Fibroblast of mammary gland (primary cell): ENCODE measurements at places on chromosomes 2 and 18.

DNA sequence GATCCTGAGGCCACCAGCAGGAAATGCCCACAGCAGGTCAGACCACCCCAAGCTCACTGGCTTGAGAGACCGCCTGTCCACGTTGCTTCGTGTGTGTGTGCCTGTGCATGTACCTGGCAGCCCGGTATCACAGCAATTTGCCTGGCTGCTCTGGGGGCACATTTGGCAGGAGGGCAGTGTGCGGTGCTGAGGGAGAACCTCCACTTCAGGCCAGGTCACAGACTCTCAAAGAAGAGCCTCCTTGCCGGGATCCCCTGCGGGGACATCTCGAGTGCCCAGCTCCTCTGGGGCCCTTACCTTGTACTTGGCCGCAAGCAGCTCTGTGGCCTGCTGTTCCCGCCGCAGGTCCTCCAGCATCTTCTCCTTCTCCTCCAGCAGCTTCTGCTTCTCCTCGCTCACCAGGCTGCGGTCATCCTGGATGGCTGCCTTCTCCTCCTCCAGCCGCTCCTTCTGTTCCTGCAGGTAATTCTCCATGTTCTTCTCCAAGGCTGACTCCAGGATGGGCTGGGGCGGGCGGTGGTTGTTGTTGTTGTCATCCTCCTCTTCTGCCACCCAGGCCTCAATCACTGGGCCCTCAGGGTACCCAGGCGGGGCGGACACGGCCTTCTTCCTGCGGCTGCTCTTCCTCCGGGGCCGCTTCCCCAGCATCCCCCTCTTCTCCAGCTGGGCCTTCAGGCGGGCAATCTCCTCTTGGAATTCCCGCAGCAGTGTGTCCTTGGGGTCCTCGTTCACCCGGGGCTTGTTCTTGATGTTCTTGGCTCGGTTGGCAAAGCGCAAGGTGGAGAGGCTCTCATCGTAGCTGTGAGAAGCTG lies 2.0 kb downstream of the KIF3C start:
- DNase-seq: no peak

- DNase-seq: no peak
Observed at GRCh38 chr2:217047631-217048030, 187.8 kb upstream of the TNP1 start.

DNA sequence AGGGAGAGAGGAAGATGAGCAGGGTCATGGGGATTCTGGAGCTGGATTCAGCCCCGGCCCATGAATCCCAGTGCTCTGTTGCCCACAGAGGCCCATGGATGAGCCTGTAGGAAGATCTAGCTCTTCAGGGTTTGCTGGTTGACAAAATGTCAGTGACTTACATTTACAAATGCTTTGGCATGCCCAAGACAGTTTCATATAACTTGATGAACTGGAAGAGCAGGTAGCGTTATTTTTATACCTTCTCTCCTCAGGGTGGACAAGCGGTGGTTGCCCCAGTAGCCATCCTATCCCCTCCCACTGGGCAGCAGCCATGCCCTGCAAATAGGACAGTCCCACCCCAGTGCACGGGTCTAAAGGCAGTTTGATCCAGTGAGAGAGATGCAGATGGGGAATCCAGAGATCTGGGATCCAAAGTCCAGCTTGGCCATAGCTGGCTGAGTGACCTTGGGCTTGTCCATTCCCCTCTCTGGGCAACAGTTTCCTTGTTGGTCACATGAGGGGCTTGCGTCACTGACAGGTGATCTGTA lies 21.5 kb upstream of the KCNK3 start:
- no peak for DNase-seq

DNA sequence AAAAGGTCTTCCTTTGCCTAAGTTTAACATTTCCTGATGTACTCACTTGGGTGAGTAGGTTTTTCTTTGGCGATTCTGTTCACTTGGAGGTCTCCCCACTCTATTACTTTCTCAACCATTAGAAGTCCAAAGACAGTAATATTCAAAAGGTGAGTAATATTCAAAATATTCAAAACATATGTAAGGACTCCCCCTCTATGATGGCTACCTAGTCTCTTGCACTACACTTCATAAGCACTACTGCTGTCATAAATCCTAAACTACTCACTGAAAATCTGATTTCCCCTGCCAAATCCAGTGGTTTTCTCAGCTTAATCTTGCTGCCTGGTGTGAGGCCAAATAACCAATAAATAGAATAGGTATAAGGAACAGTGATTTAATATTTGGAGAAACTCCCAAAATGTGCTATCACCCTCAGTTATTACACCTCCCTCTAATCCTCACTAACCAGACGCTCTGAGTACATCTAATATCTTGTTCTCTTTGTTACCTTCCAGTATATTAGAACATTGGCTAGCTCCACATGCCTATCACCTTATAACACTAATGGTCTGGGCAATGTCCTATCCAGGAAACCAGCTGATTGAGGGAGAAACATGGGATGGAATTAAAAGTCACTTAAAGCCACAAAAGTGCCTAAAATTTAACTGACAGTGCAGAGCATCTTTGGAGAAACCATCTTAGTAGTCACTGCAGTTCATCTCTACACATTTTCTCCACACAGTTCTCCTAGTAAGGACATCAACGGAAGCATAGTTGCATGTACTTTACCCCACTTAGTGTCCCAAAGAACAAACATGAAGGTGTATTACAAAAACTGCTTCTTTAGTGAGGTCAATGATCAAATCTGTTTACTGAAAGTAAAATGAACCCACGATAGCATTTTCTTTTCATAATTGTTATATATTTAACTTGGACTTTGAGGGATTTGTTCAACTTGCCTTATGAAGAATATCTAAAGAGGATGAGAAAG lies 54.8 kb downstream of the MBD2 start:
- DNase-seq: peak; percentile 50

GRCh38 chr2:133884739-133885381 lies 316.6 kb upstream of the NCKAP5 start:
- DNase-seq: peak; percentile 11

DNA sequence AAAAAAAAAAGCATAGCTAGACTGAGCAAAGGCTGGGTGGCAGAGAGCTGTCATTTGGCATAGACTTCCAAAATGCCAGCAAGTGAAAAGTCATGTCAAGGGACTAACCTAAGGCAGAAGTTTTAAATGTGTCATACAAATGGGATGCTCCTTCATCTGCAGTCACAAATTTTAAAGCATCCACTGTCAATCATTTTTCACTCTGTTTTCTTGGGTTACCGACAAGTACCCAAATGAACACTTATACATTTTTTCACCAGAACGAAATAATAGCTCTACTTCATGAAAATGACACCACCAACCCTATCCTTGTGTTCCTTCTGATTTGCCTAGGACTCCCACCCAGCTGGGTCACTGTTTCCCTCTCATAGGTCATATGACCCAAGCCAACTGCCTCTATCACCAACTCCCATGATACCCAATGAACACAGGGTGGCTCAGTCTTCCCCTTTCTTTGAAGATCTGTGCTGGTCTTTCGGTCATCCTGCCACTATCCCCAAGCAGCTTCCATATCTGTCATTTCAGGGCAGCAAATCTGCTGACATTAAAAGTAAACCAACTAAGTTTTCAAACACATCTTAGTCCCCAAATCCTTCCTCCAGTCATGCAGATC lies 21.5 kb downstream of the KLF7 start:
- DNase-seq: no peak

DNA sequence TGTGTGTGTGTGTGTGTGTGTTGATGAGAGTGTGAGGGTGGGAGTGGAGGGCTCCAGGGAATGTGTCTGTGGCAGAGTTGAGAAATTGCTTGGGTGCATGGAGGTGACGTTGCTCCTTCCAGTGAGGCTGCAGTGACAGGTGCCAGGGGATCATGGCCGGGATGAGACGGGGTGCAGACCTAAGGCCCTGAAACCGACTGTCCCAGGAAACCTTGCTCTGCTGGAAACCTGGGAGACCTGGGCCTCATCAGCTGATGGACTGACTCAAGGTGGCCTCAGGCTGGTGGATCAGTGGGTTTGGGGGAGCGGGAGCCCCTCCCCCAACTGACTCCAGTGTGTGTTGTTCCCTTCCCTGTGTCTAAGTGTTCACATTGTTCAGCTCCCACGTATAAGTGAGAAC lies 56.6 kb downstream of the INHBB start:
- no peak for DNase-seq

DNA sequence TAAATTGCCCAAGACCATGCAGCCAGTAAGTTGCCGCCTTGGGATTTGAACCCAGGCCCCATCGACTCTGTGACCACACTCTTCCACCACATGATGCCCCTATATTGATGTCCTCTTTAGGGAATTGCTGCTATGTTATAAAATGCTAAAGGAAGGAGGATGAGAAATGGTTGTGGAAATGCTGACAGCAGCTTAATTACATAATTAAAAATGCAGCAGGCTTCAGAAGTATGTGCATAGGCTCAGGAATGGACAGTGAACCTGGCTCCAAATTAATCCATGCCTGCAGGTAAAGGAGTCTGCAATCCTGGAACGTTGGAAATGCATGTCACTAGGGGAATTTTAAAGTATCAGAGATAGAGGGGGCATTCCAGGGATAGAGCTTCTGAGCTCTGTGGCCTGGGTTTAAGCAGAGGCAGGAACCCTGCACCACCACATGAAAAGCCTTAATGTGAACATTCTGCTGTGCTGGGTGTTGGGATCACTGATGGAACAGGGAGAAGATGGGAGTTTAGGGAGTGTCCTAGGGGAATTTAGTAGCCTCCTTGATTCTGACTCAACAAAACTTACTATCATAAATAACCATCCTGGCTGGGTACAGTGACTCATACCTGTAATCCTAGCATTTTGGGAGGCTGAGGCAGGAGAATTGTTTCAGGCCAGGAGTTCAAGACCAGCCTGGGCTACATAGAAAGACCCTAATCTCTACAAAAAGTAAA lies 76.1 kb upstream of the CCDC85A start:
- peak; percentile 12 for DNase-seq

DNA sequence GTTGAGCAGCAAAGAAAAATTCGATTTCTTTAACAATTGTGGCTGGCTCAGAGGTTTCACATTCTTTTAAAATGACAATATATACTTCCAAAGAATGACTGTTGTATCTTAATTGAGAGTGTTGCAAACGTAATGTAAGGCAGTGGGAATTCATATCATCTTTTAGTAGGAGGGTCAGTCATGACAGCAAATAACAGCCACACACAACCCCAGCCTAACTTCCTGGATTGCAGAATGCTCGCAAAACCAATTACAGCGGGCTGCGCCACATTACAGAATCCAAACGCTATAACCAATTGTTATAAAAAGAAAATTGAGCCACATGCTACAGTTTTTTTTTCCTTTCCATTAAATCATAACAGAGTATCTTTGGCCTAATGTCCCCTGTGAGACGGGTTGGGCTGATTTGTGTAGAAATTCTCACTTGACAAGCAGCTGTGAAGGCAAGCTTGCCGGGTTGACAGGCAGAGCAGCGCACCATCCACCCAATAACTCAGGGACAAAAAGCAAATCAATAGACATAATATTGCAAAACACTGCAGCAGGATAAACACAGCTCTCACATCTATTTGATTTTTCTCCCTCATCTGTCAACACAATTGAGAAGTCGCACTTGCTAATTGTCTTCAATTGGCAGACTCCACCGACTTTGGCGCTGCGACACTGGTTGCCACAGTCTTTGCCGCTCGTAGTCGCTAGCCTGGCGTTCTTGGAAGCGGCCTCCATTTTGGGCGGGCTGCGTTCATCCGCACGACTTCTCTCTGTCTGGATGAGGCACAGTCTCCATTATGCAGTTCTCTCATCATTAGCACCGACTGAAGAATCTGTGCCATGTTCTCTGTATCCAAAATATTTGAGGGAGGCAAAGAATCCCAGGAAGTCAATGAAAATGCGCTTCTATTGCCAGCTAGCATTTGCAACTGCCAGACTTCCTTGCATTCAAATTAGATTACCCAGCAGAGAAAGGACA lies 95.0 kb upstream of the CCDC68 start:
- no peak for DNase-seq

GRCh38 chr2:150486539-150487484 lies 655 bp downstream of the RND3 start:
- peak; percentile 56 for DNase-seq

GRCh38 chr2:100066246-100066645 lies 76.1 kb downstream of the AFF3 start:
- no peak for DNase-seq

- no peak for DNase-seq
Observed at GRCh38 chr2:127829845-127830246, 18.9 kb upstream of the WDR33 start.

DNA sequence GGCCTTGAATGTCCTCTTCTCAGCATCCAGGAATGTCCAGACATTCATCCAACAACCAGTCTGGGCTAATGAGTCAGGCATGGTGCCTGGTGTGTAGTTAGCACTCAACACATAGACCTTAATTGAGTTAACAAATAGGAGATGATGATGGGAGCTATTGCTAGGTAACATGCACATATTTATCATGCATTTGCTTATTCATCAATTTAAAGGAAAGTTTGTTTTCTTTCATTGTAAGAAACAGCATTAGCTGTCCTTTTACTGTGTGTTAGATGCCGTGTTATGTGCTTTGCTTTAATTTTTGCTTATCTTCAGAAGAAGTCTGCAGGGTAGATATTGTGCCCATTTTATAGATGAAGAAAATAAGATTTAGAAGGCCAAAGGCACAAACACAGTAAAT lies 43.2 kb downstream of the TSN start:
- DNase-seq: no peak

DNA sequence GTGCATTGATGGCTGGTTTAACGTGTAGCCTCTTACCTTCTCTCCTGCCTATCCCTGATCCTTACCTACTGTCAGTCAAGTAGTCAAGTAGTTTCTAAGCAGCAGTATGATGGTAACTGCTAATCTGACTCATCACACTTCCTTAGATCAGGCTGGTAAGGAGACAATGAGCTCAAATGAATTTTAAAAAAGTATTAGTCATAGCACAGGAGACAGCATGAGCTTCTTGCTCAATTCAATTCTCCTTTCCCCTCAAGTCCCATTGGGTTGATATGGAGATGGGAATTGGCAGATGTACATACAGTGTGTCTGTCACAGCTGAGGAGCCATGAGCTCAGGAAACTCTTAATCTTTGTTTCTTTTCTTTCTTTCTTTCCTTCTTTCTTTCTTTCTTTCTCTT lies 799.7 kb downstream of the LRP1B start:
- DNase-seq: peak; percentile 91

- DNase-seq: peak; percentile 23
Observed at GRCh38 chr18:54181856-54182602, 42.4 kb downstream of the MBD2 start.

- DNase-seq: no peak
Observed at GRCh38 chr2:52463457-52463856, 1304.1 kb upstream of the CHAC2 start.

DNA sequence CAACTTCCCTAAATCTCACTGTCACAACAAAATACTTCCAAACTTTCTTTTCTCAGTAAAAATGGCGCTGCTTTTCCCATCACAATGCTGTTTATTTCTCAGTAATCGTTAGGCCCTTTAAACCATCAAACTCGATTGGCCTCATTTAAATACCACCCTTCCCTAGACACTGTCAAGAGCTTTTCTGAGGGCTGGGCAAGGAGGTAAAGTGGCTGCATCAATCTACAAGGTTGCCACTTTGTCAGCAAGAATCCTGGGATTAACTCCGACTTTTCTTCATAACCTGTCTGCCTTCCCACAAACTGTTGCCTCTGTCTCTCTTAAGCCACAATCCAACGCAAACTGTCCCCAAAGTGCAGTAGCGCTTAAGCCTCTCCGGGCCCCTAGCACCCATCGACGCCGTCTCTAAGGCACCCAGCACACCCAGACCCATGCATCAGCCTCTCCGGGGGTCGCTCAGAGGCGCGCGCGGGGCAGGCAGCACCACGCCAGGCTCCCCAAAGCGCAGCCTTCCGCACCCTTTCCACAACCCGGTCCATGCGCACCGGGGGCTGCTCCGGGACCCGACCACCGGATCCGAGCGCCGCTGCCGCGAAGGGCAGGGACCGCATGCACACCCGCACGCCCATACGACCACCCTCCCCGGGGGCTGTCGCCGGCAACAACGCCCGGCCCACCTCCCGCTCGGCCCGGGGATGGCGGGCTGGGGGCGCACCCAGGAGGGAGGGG lies 683 bp downstream of the MBOAT2 start:
- no peak for DNase-seq
